ENCODE measurements at places on chromosomes 5 and 9.

DNA sequence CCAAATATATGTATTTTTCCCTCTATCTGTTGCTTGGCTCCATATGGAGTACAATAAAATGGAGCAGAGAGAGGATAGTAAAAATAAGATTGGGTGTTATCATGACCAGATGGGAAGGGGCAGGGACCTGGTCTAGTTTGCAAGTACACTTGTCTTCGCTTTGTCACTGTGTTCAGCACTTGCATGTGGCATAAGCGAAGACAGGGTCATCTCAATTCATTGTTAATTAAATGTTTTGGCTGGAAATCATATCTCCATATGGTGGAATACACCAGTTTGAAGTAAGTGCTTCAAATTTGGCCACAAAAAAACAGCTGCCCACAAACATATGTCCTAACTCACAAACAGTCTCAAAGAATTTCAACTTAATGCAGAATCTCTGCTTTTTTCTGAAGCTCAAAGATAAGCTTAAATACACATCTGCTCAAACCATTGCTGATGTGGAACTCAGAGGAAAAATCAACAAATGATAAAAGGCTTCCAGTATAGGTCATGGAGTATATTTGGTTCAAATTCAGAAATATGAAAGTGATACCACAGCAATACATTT lies 865.4 kb downstream of the TLE4 start:
- peak; percentile 21 for DNase-seq

- DNase-seq, result no peak
These were observed 24.4 kb downstream of the SLC6A7 start for GRCh38 chr5:150214289-150214688.

DNA sequence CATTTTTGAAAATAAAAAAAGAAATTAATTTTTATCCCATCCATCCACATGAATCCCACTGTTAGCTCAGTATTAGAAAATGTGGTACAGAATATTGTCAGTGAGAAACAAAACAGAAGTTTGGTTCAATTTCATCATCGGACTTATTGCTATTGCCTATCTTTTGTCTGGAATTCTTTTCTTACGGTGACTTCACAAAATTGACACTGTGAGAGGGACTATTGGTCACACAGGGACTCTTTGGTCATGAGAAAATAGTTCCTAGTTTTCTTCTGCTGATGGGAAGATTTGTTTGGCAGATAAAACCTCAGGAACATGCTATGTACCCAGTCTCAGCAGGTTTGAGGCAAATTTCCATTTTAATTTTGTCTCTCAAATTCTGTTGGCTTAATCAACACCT lies 186.2 kb upstream of the ELL2 start:
- DNase-seq, result no peak

GRCh38 chr5:150560401-150561191 lies 52.7 kb downstream of the NDST1 start:
- peak; percentile 66 for DNase-seq

GRCh38 chr5:135189024-135189423 lies 155.0 kb upstream of the PITX1 start:
- DNase-seq, result no peak

- no peak for DNase-seq
These were observed 14.4 kb upstream of the DMRT3 start for GRCh38 chr9:962023-962422.

GRCh38 chr5:178470760-178471025 lies 119.5 kb downstream of the COL23A1 start:
- no peak for DNase-seq

GRCh38 chr9:117413346-117414219 lies 1.3 kb downstream of the ASTN2 start:
- peak; percentile 88 for DNase-seq

DNA sequence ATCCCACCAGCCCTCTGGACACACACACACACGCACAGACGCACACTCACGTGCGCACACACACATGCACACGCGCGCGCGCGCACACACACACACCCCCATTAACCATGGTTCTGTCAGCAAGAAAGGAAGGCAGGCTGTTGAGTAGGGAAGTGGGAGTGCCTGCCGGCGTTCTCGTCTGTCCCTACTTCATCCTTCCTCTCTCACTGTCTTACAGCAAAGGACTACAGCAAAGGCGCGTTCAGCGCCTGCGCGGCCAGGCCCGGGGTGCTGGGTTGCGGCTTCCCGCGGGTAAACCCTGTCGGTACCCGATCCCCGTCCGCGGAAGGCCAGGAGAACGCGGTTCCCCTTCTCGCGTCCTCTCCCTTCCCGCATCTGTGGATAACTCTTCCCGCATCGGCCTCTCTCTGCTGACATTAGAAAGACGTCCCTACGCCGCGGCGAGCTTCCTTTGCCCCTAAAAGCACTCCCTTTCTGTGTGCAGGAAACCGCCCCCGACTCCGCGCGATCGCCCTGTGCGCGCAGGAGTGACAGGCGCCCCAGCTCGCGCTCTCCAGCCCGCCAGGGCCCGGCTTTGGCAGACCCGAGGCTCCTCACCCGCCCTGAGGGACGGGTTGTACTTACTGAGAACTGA lies 219.2 kb downstream of the AGTPBP1 start:
- peak; percentile 34 for DNase-seq

DNA sequence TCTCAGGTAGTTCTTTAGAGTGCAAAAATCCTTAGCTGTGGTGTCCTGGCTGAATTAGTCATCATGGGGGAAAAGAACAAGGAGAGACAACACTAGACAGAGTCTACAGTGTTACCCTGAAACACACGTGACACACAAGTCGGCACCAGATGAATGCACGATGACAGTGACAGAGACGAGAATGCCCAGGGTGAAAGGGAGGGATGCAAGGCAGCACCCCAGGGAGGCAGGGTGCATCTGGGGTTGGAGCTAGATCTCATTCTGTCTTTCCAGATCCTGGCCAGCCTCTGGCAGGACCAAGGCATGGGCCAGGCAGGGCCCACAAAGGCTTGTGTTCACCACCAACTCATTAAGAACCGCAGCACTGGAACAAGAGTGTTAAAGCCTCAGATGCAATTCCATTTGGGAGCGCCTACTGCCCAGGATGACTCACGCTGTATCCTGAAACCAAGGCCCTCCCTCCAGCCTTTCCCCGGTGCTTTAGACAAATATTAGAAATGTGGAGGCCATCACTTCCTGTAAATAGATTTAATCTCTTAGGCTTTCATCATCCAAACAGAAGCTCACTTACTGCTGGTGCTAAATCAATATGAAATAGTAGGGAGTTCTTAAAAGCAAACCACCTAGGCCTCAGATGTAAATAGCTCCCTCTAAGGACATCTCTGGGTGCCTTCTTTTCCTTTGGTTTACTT lies 56.1 kb downstream of the IRX2 start:
- no peak for DNase-seq

DNA sequence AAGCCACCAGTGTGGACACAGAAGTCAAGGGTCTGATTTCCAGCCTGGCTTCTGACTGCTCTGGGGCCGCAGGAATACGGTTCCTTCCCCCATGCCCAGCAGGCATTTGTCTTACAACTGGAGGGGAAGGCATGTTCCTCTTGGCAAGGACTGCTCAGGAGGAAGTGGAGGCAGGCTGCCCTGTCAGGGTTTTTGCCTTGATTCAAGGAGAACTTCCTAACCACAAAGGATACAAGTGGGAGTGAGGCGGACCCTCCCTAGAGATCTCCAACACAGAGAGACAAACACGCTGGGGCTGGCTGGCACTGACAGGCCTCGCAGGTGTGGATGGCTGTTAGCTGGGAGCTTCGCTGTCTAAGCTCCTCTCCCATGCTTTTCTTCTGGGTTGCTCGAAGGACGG lies 19.1 kb downstream of the TGFBI start:
- DNase-seq, result no peak

DNA sequence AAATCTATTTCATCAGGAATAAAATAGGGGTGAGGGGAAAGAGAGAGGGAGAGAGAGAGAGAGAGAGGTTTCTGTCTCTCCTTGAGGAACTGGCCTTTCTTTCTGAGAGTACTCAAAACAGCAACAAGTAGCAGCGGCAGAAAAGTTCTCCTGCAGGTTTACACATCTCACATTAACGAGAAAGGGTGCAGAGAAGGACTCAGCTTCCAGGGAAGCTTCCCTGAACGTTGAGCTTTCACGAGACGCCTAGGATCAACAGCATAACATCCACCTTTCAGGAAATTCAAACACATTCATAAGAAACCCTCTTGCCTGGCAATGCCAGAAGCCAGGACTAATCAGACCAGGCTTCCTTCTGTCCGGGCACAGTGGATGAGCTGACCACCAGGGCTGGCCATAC lies 162.9 kb downstream of the ZDHHC21 start:
- DNase-seq, result no peak

DNA sequence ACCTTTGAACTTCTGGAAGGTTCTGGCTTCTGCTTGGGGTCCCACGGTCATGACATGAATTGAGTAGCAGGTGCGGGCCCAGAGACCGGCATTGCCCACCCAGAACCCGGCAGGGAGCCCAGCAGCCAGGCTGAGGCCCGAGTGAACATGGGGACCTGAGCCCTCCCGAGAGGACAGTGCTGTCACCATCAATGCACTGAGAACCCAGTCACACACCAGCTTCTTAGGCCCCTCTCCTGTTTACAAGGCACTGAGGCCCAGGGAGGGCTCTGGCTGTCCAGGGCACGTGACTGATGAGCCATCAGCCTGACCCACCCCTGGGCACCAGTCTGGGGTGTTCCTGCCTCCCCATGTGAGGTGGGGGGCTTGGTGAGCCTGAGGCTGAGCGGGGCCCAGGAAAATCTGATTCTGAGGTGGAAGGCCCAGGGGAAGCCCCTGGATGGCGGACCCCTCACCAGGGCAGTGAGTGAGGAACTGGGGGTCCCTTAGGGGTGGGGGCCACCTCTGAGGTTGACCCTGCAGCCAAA lies 60.3 kb upstream of the RNU6ATAC start:
- DNase-seq, result no peak

DNA sequence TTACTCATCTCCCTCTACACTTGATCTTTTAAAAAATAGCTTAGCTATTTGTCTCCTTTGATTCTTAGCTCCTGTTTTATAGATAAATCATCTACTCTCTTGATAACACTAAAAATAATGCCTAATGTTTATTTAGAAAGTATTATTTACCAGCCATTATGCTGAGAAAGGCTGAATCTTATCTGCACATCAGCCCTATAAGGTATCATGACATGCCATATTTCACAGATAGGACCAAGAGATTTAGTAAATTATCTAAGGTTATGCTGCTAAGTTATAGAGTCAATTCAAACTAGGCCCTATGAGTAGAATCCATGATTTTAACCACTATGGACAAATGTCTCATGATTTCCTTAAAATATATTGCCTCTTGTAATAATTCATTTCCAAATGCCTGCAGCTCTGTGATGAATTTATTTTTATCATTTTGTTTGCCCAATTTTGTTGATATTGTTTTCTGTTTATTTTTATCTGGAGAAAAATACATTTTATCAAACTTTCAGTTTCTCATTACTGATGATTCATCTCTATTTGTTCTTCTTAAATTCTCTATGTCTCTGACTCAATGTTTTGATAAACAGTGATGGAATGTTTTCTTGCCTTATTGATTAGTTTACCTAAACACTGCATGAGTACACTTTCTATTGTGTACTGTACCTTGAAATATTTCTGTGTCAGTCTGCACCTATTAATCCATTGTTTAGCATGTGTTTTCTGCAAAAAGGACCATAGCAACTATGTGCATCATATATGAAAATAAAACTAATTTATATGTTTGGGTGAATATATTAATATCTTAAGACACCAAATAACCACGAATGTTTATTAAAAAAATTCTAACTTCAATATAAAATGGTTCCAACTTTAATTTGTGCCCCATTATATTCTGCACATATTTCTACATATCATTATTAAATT lies 300.8 kb downstream of the CDH9 start:
- DNase-seq, result no peak

GRCh38 chr5:74631081-74631953 lies 9.2 kb downstream of the ENC1 start:
- DNase-seq, result no peak

GRCh38 chr5:31768046-31768445 lies 129.1 kb downstream of the PDZD2 start:
- DNase-seq, result no peak

- no peak for DNase-seq
These were observed at the start of gene DRD1 for GRCh38 chr5:175444060-175444904. TSS of gene DRD1 (minus strand) at chr5:175444182. CDS start at chr5:175443099, 1,083 bp downstream.

GRCh38 chr9:8362250-8362649 lies 562.7 kb upstream of the DMAC1 start:
- DNase-seq, result no peak

- no peak for DNase-seq
These were observed 77.4 kb upstream of the C5orf46 start for GRCh38 chr5:147983742-147984141.

DNA sequence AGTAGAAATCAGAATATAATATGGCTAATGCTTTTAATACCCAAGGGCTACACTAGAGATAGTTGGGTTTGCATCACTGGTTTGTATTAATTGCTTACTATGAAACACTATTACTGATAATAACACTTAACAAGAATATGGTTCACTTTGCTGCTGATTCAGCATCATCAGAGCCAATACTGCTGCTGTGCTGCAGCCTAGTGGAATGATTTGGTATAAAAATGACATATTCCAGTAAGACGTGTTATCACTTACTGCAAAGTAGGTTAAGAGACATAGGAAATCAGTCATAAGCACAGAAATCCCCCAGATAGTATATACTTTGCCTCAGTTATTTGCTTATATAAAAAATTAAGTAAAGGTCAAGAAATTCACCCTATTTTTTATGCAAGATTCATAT lies 2.8 kb downstream of the CDH10 start:
- peak; percentile 20 for DNase-seq

DNA sequence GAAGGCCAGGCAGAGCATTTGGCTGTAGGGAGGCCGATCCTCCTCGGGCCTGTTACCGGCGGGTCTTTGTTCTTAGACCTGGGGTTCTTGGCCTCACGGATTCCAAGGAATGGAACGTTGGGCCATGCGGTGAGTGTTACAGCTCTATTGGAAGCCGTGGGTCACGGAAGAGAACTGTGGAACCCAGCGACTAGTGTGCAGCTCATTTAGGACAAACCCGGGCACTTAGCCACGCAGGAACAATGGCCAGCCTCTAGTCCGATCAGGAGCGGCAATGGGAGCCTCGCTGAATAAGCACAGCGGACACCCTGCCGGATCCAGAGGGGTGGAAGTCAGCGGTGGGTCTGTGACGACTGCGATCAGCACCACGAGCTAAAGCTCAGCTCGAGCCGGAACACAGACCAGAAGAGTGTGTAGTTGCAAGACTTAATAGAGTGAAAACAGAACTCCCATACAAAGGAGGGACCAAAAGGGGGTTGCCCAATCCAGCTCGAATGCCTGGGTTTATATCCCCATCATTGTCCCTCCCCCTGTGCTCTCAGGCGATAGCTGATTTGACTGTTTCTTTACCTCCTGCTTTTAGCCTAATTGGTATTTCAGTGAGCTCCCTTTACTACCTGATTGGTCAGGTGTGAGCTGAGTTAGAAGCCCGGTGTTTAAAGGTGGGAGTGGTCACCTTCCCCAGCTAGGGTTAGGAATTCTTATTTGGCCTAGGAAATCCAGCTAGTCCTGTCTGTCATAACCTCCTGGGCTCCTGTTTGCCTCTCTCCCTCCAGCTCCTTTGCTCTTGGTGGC lies 53.7 kb upstream of the RPL26L1 start:
- no peak for DNase-seq

DNA sequence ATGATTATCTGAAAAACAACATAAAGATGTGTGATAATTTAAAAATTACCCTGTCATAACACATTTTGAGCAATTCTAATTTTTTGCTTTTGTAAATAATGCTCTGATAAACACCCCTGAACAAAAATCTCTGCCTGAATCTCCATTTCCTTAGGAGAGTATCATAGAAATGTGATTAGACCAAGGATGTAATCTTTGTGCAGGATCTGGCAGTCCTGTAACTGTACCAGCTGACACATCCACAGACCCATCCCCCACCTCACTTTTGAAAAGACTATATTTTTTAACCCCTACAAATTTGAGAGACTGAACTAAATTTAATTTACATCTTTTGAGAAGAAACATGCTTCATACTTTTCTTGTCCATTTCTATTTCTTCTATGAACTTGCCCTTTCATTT lies 101.7 kb downstream of the GNAQ start:
- no peak for DNase-seq
